ENCODE measurements at places on chromosomes 2 and 18.

- peak; percentile 11 for DNase-seq
Measured at GRCh38 chr18:286515-287310, 18.9 kb upstream of the THOC1 start.

DNA sequence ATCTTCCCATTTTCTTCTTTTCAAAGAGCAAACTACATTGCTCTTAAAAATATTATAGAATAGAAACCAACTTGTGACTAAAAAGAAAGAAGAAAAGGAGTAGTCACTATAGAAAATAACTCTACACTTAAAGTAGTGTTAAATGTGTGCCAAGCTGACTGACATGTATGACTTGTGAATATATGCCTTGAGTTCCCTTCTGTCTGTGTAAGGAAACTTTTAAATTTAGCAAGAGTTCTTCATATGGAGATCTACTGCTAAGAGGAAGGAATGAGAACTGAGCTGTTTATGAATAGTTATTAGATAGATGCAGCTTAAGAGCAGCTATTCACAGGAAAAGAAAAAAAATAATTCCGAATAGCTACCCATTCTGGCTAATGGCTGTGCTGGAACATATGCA, 1221.7 kb upstream of the ZEB2 start:
- no peak for DNase-seq

GRCh38 chr2:32752205-32752604, 124.4 kb downstream of the TTC27 start:
- no peak for DNase-seq

DNA sequence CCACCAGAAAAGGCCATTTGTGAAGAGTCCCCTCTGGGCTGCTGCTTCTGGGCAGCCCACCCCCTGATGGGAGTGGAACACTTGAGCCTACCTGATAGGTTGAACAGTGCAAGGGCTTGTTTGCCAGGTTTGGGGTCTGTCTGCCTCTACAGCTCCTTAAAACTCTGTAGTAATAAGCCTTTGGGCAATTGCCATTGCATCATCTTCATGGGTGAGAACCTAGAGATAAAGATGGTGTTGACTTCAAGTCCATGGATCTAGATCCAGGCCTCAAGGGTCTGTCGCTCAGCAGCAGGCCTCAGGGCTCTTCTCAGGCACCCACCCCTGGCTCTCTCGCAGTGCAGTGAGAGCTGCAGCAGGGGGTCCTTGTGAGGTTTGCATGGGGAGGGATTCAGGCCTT, 47.1 kb upstream of the MCFD2 start:
- no peak for DNase-seq

DNA sequence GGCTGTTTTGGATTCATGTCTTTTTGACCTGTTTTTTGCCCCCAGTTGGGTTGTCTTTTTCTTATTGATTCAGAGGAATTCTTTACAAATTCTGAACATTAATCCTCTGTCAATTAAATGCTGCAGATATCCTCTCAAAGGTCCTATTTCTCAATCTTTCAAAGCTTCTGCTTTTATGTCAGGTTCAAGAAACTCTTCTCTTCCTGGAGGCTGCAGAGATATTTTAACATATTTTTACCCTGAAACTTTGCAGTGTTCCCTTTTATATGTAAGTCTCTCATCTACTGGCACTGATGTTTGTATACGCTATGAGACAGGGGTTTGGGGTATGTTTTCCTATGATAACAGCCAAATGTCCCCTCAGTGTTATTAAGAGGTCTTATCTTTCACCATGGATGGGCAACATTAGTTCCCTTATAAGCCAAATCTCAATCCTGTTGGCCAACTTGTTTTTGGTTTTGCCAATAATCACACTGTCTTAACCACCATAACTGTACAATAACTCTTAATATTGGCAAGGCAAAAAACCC, 159.3 kb downstream of the HDAC4 start:
- DNase-seq, result no peak

- DNase-seq, result no peak
Measured at GRCh38 chr2:240553956-240554480, 3.8 kb downstream of the ANKMY1 start.

DNA sequence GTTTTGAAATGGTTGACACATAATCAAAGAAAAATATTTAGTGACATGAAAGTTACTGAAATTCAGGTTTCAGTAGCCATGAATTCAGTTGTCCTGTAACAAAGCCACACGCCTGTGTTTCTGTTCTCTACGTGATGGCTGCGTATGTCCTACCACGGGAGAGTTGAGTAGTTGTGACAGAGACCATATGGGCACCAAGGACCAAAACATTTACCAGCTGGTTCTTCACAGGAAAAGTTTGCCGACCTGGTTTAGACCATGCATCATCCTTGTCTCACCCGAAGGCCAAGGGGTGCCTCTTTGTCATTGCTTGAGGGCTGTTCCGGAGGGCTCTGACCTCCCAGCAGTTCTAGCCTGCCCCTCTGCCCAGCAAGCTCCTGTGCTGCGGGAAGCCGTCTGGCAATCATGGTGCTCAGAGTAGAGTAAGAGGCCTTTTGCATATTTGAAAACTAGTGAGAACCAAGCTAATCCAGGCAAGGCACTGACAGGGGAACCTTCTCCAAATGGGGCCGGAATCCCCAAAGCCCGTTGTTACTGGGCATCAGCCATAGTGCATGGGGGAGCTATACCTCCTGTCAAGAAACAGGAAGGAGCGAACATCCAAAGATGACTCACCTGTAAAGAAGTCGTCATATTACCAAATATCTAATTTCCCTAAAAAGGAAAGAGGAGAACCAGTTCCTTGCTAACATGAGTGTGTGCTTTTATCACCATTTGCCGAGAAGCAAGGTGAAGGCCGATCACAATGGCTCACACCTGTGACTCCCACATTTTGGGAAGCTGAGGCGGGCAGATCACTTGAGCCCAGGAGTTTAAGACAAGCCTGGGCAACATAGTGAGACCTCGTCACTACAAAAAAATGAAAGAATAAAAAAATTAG, 92.6 kb upstream of the RAB12 start:
- no peak for DNase-seq

GRCh38 chr2:134762508-134762907, 43.7 kb upstream of the TMEM163 start:
- DNase-seq, result no peak

DNA sequence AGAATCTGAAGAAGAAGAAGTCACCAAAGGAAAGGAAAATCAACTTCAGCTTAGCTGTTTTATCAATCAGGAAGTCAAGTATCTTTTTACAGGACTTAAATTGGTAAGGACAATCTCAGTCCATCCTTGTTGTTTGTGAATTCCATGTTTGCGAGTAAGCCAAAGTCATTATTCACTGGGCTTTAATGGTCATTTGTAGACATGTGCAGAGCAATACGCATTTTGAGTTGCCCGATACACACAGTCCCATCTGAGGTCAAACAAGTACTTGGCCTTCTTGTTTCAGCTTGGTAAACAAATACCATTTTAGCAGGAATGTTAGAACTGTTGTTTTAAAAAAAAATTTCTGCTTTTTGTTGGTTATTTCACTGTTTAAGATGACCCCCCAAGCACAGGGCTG, 40.9 kb downstream of the USP14 start:
- DNase-seq, result no peak

DNA sequence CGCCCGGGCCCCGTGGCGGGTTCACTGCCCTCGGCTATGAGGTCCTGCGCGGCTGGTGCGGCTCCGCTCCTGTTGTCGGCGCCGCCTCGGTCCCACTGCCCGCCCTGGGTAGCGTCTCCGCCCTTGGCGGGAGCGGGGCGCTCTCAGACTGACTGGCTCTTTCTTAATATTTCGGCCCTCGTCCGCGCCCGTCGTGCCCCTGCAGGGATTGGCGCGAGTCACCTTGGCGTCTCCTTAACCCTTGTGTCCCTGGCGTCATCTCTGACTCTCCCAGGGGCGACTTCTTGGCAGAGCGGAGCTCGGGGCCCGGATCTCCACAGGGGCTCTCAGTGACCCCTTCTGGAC, 1.3 kb downstream of the PTMA start:
- DNase-seq, result no peak

DNA sequence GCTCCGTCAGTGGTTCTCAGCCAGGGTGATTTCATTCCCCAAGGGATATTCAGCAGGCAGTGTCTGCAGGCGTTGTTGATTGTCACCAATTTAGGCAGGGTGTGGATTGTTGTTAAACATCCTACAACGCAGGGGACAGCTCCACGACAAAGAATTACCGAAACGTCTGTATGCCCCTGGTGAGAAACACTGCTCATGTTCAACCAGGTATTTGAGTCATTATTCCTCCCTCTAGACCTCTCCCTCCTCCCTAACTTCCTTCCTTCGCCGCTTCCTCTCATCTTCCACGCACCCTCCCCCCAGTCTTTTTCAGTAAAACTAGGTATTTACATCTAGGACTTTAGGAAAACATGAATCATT, 50.8 kb downstream of the NCK2 start:
- no peak for DNase-seq

GRCh38 chr2:206790311-206790935, 25.0 kb downstream of the FASTKD2 start:
- DNase-seq, result no peak

DNA sequence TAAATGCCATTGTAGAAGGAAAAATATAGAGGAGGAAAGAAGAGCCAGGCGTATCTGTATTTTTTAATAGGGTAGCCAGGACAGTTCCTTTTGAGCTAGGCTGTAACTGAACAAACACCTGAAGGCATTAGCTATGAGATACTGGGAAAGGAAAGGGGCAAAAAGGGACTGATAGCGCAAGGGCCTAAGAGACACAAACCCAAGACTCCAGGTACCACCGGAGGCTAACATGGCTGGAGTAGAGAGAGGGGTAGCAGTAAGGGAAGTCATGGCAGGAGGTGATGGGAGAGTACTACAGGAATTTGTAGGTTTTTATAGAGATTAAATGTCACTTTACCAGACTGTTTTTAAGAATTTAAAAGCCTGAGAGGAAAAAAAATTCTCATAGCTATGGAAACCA, 20.7 kb downstream of the PNO1 start:
- DNase-seq, result no peak

DNA sequence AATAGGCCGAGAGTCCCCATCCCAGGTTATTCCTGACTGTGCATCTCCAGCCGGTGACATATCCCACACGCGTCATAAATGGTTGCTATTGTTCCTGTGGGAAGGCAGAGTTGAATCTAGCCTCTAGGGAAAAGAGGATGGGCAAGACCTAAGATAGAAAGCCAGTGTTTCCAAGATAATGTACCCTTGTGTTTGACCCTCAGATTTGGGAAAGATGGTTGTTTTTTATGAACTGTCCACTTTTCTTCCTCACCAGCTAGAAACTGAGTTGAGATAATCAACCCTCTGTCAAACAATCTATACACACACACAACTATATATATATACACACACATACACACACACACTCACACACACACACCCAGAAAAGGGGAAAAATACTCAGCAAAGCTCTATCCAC, 131.0 kb downstream of the PRKCE start:
- peak; percentile 99 for DNase-seq

GRCh38 chr2:63580651-63581297, 7.5 kb downstream of the WDPCP start:
- DNase-seq, result peak; percentile 77

DNA sequence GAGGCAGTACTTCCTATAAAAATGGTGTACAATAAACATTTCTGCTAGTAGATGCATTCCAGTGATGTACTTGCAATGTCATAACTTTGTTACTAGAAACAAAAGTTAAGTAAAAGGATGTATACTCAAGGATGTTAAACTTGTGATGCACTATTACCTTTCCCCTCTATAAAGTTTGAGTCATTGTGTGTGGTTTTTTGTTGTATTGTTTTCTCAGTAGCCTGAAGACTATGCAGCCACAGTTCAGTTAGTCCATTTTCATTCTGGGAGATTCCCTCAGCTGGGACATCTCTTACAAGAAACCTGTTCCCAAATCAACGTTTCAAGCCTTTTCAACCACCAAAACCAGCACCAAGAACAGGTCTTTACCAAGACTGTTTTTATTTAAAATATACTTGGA, 5.6 kb downstream of the ATP5MC3 start:
- DNase-seq, result no peak

DNA sequence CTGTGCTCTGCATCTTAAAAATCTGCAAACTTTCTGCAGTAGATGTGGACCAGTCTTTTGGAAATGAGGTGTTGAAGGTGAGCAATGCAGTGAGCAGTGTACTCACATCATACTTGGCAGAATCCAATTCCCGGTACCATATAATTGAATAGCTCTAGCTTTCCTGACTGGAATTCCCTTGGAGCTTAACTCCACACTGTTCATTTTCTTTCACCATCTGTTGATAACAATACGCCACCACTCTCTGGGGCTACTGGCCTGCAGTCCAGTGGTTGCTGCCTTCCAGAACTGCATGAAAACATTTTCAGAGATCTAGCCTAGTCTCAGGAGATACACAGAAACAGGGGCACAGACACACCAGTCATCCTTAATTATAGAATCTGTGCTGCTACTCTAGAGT, 820.0 kb upstream of the NXPH2 start:
- DNase-seq, result no peak

GRCh38 chr2:101830555-101830954, 133.0 kb downstream of the MAP4K4 start:
- no peak for DNase-seq

DNA sequence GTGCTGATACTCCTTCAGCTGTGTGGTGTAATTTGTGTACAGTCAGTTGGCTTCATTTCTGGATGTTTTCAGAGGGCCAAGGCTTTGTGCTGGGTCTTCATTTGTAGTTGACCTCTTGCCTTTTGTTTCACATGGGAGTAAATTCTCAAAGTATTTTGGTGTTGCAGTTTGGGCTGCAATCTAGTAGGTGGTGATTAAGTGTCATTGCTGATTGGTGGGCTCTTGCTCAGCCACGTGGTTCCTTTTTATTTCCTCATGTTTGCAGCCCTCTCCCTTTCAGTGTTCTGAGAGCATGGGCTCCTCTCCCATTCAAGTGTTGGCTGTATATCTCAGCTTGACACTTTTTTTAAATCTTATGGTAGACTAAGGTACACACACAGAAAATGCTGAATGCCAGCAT, 96.8 kb downstream of the SNTG2 start:
- no peak for DNase-seq

DNA sequence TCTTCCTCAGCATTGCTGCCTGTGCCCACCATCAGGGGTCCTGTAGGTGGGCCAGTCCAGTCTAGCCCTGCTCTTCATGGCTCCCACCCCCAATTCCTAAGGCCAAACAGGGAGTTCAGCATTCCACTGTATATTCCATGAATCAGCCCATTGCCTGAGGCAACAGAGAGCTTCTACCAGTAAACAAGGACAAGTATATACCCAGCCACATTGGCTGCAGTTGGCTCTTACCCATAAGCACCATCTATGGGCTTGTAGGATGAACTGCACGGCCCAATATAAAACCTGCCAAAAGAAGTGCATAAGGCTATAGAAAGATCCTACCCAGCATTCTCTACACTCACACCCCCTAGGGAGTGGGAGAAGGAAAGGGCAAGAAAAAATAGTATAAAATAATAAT, 95.1 kb upstream of the SALL3 start:
- no peak for DNase-seq

- DNase-seq, result no peak
Measured at GRCh38 chr2:121485039-121485438, 45.6 kb upstream of the RNU4ATAC start.

Measured in foreskin melanocyte (primary cell).